ENCODE measurements at places on chromosomes 5 and 9.

GRCh38 chr5:171168171-171168570 lies 140.9 kb upstream of the TLX3 start:
- DNase-seq: no peak

DNA sequence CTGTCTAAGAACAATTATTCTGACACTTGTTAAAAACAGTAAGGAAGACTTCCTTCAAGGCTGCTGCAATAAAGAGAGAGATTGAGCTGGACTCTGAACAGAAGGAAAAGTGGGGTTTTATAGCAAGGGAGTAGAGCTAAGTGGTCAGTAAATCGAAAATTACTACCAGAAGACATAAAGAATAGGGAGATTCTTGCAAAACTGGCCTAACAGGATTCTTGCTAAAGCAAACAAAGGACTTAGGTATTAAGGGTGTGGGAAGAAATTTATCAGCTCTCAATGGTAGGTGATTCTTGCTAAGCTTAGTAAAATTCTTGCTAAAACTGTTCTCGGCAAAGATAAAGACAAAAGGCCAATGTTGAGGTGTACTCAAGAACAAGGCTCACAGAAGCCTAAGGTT lies 300.5 kb downstream of the SLCO4C1 start:
- DNase-seq: no peak

DNA sequence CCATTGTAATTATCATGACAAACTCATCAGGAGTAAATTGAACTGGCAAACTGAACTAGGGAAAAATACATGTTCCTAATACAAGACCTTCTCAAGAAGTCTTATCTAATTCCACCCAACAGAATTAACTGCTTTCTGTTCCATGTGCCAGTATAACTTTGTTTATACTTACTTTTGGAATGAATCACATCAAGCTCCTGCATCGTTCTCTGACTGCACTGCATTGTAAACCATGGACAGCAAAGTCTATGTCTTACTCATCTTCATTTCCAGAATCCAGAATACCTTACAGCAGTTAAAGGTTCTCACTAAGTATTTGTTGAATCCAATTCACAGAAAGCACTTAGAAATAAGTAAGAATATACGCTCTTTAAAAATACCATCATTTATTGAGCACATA lies 102.8 kb downstream of the PLK2 start:
- DNase-seq: no peak

DNA sequence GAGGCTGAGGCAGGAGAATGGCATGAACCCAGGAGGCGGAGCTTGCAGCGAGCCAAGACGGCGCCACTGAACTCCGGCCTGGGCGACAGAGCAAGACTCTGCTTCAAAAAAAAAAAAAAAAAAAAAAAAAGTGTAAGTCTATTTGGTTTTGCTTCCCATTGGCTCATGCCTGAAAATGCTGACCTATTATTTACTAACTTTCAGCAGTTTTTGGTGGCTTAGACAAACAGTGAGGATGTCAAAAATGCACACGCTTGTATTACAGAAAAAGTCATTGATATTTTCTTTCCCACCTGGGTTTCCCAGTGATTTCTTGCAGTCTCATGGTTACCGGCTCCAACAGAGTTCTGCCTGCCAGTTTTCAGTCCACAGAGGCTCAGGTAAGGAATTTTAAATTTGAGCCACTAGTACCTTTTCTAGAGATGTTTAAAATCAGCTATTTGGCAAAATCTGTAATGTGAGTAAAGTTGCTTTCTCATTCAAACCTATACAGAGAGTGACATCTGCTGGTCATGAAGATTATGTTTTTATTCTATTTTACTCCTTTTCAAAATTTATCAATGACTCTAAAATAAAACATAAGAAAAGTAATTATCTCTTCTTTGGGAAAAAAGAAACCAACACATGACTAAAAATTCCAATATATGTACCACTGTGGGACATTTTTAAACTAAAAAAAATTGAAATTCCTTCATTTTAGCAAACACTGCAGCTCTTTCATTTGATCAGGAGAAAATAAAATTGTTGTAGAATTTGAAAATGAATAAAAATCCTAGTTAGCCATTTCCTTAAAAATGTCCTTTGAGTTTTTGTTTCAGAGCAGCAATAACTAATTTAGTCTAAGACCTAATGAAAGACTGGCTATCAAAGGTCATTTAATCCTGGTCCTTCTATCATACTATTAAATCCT lies 8.8 kb downstream of the FAM200C start:
- DNase-seq: no peak

GRCh38 chr5:19923742-19924141 lies 64.3 kb downstream of the CDH18 start:
- DNase-seq: no peak

GRCh38 chr9:7561527-7562080 lies 238.0 kb downstream of the DMAC1 start:
- DNase-seq: no peak

DNA sequence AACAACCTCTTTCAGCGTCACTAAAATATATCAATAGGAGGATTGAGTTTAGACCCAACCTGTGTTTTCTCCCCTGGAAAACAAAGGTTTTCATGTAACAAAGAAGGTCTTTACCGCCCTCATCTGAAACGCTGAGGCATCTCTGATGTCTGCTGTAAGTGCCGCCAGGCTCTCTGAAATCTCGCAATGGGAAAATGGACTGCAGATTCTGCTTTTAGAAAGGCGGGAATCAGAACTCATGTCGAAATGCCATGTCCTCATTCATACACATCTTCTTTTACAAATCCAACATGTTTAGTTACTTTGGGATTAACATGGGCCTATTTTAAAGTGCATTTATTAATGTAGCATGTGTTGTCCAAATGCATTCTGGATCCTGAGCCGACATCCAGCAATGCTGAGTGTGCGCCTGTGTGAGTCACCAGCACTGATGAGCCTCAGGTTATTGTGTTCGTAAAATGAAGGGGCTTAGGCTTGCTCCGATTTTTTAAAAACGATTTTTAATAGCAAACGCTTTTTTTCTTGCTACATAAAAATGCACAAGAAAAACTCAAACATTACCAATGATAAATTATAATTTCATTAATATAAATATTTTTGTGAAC lies 51.9 kb upstream of the PLEKHG4B start:
- DNase-seq: no peak

DNA sequence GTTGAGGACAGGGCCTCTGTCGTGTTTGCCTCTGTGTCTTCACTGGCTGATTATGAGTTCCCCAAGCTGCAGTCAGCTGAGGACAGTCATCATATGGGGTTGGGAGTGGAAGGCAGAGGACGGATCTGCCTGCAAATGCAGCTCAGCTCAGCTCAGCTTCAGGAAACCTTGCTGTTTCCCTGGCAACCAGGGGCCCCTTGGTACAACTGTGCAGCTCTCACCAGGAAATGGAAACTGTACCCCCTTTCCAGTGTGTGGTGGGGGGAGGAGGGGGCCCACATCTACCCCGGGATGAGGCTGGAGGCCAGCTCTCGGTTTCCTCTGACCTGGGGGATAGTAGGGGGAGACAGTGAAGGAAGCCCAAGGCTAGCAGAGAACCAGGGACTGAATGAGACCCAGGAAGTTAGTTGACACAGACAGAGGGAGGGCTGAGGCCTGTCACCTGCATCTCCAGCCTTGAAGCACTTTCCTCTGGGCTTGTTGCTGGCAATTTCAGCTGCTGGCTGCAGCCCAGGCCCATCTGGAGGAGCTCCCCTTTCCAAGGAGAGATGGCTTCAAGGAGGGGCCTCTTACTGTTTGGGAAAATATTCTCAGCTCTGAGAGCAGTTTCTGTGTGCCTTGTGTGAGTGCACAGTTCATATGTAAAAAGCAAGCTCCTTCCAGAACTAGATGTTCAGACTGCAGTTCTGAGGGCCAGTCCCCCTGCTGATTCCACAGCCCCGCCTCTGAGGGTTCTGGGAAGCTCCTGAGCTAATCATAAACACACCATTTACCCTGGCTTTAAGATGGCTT lies 6.9 kb downstream of the ANXA6 start:
- DNase-seq: no peak

DNA sequence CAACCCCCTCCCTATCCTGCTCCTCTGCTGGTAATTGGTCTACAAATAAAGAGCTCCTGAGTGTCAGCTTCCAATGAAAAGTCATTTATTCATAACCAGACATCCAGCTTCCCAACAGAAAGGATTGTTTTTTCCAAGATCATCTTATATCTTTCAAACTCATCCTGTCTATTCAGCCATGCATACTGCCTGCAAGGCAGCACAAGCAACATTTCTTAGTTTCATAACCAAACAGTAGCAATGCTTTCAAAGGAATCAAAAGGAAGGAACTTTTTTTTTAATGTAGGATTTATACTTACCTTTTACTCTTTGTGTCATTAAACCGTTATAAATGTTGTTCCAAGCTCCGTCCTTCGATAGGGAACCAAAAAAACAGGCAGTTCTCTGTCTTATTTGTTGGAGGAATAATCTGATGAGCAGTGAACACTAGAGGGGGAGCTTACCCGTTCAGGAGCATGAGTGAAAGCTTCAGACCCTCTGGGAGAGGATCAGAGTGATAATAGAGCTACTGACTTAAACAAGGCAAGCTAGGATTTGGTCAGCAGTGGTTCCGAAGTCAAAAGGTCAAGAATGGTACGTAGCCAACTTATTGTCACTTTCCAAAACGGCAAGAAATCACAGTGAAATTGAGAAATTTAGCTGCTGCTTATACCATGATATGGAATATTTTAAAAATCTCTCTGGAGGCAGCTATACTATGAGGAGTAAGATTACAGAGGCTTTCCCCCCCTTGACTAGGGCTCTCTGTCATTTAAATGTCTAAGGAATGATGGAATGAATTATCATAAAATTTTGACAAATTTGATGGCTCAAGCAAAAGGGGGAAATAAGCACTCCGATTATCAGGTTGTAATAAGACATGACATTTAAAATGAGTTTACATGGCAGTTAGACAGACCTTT lies 892.9 kb downstream of the NR2F1-AS1 start:
- DNase-seq: no peak

- DNase-seq: no peak
These were observed 2.9 kb upstream of the ARHGEF39 start for GRCh38 chr9:35667939-35668338.

DNA sequence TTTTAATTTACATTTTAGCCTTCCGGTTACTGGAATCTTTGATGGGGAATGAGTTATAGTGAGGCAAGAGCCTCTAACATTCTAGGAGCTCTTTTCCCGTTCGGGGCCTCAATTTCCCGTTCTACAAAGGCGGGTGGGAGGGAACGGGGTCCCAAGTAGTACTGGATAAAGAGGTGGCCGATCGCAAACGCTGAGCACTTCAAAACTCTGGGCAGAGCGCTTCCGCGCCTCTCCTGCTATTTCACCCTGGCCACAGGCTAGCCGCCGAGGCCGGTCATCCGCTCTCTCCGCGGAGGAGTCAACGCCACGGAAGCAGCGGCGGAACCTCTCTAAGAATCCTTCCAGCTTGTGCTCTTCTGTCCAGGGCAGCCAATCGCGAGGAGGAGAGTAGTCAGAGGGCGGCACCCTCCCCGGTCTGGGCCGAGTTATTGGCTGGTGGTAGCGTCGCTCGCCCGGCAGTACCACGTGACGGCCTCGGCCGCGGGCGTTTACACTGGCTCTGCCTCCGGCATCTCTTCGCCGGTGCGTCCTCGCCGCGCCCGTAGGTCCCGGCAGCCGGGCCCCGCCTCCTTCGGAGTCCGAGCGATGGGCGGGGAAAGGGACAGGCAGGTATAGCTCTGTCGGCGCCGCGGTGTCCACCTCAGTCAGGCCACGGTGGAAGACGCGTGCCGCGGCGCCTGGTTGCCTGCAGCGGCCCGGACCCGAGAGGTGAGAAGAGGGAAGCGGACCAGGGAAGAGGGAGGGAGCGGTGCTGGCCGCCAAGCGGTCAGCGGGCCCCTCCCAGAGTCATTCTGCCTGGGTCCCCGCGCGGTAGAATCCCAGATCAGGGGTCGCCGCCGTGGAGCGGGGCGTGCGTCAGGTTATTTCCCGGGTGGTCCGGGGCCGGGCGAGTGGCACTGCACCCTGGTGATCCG lies at the start of gene SLC26A2:
TSS of gene SLC26A2 (plus strand) at position 487 of the 914 bp plus-strand sequence. CDS start 16,895 bp downstream, outside the sequence.
- peak; percentile 96 for DNase-seq

- no peak for DNase-seq
These were observed 2.1 kb downstream of the ARHGEF37 start for GRCh38 chr5:149583394-149583793.

DNA sequence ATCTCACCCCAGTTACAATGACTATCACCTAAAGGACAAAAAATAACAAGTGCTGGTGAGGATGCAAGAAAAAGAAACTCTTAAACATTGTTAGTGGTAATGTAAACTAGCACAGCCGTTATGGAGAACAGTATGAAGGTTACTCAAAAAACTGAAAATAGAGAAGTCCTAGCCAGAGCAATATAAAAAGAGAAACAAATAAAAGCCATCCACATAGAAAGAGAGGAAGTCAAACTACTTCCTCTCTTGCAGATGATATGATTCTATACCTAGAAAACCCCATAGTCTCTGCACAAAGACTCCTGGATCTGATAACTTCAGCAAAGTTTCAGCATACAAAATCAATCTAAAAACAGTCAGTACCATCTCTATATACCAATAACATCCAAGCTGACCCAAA lies 221.5 kb upstream of the FAM174A start:
- DNase-seq: no peak

DNA sequence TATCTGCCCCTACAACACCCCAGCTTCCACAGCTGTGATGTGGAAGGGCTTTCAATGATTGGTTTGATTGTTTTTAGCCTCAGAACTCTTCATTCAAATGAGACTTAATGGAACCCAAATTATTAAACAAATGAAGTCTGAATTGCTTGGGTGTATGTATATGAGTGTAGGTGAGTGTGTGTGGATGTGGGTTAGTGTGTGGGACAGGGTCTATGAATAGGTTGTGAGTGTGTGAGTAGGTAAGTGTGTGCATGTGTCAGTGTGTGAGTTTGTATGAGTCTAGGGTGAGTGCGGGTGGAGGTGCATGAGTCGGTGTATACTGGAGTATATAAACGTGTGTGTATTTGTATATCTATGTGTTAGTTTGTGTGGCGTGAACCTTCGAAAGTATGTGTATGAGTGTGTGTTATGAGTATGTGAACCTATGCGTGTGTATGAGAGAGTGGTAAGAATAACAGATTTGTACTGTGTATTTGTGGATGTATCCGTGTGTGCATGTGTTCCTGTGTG lies 26.9 kb downstream of the COL15A1 start:
- DNase-seq: no peak

GRCh38 chr9:109535365-109535764 lies 37.3 kb upstream of the PTPN3 start:
- DNase-seq: no peak

- no peak for DNase-seq
These were observed 27.7 kb downstream of the PARP8 start for GRCh38 chr5:50694027-50694590.

DNA sequence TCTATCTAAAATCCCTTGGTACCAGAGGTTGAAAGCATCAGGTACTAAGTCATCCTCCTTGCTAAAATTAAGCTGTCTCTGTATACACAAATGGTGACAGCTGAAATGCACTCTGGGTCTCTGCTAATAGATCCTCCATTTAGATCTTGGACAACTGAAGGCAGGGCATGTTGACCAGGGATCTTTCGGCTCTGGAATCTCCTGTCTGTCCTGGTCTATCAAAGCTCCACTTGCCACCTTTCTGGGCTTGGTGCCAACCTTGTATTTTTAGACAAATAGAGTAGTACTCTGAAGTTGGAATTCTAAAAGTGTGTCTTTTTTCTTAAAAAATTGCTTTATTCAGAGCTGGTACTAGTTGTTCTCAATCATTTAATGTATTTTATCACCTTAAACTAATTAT lies 135.2 kb upstream of the HMHB1 start:
- DNase-seq: no peak
